ENCODE measurements at places on chromosomes 7 and 10.

DNA sequence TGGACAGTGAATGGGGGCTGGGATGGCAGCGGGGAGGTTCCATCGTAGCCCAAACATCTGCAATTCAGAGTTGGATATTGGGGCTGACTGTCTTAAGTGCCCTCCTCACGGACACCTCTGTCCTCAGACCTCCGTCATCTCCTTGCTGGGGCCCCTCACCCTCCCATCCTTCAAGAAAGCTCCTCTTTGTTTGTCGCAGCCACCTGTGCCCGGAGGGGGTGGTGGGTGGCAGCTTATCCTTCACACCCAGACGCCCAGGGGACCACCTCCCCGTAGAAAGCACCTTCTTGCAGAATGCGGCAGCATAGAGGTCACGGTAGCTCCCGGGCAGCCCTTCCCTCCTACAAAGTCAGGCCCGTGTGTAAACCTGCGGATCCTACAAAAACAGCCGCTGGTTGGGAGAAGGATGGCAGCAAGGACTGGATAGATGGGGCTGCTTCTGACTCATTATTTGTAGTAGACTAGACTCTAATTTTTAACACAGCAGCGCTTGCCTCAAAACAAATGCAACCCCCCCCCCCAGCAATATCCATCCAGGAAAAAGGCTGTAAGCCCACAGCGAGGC, 1.3 kb upstream of the PTPRN2 start:
- no peak for DNase-seq

DNA sequence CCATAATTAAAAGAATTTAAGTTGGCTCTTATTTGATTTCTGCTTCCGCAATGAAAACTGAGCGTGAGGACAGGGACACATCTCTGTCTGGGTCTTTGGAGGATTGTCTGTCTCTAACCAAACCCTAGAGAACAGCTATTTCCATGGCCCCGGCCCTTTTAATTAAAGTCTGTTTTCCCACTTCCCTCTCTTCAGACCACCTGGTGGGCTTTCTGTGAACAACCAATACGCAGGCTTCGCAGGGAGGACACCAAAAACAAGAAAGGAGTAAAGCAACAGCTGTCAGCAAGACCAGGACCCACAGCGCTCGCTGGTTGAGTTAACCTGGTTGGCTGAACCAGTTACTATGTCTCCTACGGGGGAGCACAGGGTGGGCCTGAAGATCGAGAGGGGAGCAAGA, 217.1 kb upstream of the FRMD4A start:
- DNase-seq = no peak

GRCh38 chr7:8354503-8354902, 78.9 kb upstream of the NXPH1 start:
- no peak for DNase-seq

DNA sequence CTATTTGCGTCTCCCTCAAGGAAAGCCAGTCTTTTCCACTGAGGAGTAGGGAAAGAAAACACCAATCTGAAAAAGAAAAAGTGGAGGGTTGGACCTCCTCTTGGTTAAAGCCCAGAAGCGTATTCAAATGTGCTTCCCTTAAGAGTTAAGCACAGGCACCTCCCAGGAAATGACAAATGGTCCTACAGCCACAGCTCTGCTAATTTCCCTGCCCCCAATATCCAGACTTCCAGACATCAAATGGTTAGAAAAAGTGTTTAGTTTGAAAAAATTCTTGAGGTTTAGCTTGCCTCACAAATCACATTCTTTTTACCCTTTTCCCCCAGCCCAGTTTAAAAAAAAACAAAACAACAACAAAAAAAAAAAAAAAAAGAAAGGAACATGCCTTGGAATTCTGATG, 19.0 kb upstream of the COL1A2 start:
- DNase-seq = no peak

Measured in activated CD8-positive, alpha-beta memory T cell treated with anti-CD3 and anti-CD28 coated beads for 1 hour (primary cell).